ENCODE measurements at places on chromosomes 13 and 19.

- no peak for DNase-seq
These were observed 384.8 kb downstream of the SLC7A1 start for GRCh38 chr13:29210676-29211075.

GRCh38 chr19:5560156-5560555 lies 7.6 kb downstream of the TINCR start:
- DNase-seq: no peak

GRCh38 chr19:2230033-2230531 lies 6.0 kb downstream of the PLEKHJ1 start:
- no peak for DNase-seq

DNA sequence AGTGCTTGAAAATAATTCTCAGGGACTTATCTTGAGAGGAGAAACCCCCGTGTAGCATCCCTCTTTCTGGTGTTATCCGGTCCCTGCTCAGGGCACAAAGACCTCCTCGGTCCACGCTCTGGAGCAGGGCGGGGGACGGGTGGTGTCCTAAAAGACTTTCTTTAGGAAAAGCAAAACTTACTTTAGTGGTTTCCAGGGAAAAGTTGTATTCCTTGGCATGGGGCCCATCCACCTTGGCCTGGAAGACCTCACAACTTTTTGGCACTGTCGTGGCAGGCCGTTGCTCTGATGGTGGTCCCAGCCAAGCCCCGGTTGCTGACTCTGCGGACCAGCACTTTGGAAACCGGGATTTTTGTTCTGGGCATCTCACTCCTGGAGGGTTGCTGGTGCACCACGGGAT lies 2.7 kb downstream of the AMER2 start:
- no peak for DNase-seq

DNA sequence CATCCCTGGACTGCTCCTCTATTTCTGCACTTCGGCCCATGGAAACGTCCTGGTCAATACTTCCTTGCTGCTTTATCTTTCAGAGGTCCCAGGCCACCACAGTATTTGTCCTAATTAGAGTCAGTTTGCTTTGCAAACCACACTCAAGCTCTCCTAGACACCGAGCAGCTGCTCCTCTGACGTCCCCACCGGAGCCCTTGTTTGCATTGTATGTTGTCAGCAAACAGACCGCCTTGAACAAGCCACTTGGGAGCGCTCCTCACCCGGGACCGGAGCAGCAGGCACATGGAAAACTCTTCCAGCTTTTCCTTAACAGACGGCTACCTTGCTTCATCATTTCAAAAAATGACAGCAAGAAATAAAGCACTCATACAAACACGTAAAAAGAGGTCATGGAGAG lies 51.5 kb upstream of the GTF3A start:
- no peak for DNase-seq

DNA sequence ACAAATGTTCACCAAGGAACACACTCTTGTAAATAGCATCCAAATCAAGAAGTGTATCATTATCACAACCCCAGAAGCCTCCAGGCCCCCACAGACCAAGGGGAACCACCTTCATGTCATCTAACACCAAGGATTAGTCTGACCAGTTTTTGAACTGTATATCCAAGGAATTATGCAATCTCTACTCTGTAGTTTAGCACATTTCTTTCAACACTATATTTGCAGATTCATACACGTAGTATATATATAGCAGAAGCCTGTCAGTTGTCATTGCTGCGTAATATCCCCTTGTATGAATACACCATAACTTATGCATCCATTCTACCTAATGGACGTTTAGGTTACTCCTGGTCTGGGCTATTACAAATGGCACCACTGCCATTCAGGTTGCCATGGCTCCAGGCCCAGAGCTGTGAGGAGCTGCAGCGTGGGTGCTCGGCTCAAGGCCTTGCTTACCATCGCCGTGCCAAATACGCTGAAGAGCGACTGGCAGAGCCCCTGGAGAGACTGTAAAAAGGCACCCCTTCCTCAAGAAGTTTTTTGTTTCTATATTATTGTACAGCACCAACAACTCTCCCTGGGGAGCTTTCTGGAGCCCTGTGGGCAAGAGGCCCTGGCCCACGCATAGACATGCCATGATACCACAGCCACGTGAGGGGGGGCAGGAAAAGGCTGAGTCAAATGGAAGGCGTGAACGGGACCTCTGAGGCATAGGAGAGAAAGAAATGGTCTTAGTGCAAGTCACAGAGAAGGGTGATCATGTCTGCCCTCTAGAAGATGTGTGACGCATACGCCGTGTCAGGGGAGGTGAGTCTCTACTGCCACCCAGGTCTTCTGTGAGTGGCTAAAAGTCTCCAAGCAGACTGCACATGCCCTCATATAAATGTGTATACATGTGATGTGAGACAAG lies 10.8 kb downstream of the LATS2 start:
- DNase-seq: no peak

- DNase-seq: no peak
These were observed 1.9 kb upstream of the LINGO3 start for GRCh38 chr19:2309734-2310362.

GRCh38 chr13:51035469-51035868 lies 75.6 kb downstream of the C13orf42 start:
- DNase-seq: no peak

DNA sequence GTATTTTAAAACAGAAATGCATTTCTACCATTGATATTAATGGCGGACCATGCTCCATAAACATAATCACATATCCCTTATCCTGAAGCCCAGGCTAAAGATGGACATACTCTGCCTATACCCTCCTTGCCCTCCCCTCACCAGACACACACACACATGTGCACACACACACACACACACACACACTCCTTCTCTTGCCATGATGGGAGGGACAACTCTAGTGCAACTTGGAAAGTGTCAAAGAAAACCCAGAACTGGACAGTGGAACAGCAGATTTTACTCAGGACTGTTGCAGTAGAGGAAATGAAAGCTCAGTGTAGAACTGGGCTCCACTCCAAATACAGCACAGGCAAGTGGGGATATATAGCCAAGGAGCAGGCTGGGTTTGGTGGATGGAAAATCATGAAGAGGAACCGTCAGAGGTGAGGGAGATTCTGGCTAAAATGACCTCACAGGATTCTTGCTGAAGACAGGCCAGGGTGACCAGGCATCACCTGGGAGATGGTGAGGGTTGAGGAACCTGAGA lies 40.8 kb downstream of the TNFRSF19 start:
- no peak for DNase-seq

DNA sequence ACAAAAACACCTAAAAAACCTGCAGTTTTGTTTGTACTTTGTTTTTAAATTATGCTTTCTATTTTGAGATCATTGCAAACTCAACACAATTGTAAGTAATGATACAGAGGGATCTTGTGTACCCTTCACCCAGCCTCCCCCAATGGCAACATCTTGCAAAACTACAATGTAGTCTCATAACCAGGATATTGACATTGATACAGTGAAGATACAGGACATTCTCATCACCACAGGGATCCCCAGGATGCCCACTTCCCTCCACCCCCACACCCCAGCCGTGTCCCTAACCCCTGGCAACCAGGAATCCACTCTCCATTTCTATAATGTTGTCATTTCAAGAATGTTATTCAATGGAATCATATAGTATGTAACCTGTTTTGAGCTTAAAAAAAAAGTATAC lies 10.3 kb upstream of the C5AR2 start:
- no peak for DNase-seq

DNA sequence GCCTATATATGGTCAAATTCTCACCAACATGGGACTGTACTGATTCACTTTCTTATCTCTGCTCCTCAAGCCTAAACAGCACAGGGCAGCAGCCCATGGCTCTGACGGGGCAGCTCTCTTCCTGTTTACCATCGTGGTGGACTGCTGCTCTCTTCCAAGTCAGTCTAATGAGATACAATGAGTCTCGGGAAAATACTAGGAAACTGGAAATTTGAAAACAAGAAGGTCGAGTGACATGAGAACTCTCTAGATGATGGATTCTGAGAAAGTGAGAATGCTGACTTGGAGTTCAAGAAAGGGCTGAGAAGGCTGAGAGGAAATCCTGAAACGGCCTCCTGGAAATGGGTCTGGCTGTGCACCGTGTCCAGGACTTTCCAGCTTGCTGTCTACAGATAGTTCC lies 122.8 kb upstream of the ARGLU1 start:
- no peak for DNase-seq

- DNase-seq: no peak
These were observed 33.9 kb upstream of the SEMA6B start for GRCh38 chr19:4593409-4593851.

GRCh38 chr13:40017662-40018262 lies 362.3 kb downstream of the COG6 start:
- no peak for DNase-seq

GRCh38 chr13:91355099-91355825 lies 7.8 kb downstream of the MIR17HG start:
- DNase-seq: no peak

DNA sequence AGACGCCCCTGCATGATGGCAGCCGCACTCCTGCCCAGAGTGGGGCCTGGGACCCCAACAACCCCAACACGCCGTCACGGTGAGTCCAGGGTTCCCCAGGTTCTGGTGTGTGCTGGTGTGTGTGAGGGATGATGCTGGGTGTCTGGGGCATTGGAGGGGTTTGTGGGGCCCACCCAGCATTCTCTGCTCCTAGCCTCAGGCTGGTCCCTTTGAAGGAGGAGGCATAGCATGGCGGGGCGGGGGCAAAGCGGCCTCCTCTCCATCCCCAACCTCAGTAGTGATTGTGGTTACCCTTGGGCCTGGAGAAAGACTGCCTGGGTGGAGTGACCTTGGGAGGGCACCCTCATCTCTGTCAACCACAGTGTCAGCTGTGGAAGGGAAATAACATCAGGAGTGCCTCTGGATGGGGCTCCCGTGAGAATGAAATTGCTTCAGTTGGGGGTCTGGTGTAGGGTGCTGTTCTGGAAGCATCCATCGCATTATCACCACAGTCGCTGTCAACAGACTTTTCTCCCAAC lies 7.1 kb upstream of the TIMM50 start:
- no peak for DNase-seq

DNA sequence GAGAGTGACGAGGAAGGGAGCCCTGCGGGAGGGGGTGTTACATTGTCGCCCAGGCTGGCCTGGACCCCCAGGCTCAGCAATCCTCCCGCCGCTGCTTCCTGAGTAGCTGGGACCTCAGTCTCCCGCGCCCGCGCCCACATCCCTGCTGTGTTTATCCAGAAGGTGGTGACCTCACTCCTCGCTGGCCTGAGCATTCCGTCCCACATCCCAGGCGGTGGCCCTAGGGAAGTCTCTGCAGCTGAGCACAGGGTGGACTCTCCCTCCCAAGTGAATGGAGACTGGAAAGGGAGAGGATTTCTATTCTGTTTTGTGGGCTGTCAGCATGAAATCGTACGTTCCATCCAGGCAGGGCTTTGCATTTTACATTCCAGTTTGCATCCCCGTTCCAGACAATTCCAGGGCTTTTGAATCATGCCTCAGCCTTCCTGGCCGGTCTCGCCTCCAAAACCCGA lies 401 bp upstream of the ZNF765 start:
- no peak for DNase-seq

DNA sequence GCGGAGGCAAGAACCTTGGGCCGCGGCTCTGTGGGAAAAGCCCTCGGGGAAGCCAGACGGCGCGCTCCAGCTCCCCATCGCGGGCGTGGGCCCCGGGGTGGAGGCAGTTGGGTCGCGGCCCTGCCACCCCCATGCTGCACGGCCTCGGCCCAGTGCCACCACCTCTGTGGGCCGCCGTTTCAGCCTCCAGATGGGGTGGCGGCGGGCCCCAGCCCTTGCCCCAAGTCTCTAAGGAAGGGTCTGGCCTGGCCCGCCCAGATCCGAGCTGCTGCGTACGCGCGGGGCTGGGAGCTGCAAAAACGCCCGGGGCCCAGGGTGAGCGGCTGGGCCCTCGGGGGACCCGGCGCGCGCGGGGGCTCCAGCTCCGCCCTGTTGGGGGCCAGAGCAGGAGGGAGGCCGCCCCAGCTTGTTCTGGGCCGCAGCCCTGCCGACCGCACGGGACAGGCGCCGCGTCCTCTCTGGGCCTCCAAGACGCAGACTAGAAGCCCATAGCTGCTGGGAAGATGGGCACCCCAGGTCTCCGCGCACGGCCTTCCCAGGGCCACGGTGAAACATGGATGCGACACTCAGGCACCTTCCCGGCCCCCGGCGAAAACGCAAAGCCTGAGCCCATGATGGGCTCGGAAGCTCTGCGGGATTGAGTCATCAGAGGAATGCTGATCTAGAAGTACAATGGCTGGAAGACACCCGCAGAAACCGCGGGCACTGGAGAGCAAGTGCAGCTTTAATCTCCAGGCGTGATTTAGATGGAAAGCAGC lies 110.1 kb downstream of the KCTD15 start:
- no peak for DNase-seq

GRCh38 chr13:75423946-75424345 lies 58.0 kb downstream of the TBC1D4 start:
- no peak for DNase-seq

- no peak for DNase-seq
These were observed 17.4 kb upstream of the AP1M2 start for GRCh38 chr19:10604460-10604980.

GRCh38 chr19:1590641-1591397 lies 1.8 kb downstream of the MBD3 start:
- no peak for DNase-seq

DNA sequence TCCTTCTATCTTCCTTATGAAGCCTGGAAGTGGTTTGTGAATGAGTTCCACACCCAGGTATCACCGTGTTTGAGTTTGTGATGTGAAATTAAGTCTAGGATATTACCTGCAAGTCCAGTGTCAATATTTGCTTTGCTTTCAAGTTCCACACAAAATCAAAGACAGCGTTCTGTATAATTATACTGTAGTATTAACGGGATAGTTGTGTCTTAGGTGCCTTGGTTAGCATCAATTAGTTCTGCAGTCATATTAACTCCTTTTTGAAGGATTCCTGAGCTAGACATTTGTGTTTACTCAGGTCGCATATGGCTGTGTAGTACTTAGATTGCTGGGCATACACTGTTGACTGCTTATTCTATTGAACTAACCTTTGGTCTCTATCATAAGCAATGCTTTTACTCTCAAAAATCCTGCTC lies 54.4 kb downstream of the ERCC5 start:
- no peak for DNase-seq

DNA sequence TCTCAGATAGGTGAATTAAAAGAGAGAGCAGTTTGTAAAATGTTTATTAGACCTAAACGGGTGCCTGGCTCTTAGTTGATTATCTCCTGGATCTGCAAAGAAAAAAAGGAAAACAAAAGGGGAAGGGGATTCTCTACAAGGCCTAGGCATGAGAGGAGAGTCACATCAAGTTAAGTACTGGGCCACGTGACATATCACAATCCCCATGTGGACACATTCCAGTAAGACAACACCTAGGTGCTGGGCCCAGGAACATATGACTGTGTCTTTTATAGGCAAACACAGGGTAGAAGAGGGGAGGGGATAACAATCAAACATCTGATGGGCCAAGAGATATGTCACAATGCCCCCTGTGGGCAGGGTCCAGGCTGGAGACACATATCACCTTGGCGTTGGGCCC lies 4.2 kb upstream of the ZNF91 start:
- DNase-seq: no peak

All from stimulated activated CD8-positive, alpha-beta memory T cell treated with anti-CD3 and anti-CD28 coated beads, Interleukin-7, amount 100 ng/mL, for 1 hour (primary cell).